ENCODE measurements at places on chromosomes 2 and 18.

- DNase-seq = no peak
Observed at GRCh38 chr2:127654838-127655175, 8.9 kb downstream of the GPR17 start.

- no peak for DNase-seq
Observed at GRCh38 chr2:227888289-227888688, 16.9 kb downstream of the DAW1 start.

DNA sequence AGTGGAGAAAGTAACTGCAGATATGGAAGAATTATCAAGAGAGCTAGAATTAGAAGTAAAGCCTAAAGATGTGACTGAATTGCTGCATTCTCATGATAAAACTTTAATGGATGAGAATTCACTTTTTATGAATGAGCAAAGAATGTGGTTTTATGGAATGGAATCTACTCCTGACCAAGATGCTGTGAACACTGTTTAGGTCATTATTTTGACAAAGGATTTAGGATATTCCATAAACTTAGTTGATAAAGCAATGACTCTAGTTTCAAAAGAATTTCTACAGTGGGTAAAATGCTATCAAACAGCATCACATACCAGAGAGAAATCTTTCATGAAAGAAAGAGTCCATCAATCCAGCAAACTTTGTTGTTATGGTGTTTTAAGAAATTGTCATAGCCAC is 1317.7 kb upstream of the ACVR2A start:
- no peak for DNase-seq

GRCh38 chr2:233059797-233060500 is at the start of gene INPP5D:
Gene INPP5D, plus strand, starts transcription at chr2:233060342. Its CDS starts 137 bp downstream, at chr2:233060479.
- DNase-seq = no peak

DNA sequence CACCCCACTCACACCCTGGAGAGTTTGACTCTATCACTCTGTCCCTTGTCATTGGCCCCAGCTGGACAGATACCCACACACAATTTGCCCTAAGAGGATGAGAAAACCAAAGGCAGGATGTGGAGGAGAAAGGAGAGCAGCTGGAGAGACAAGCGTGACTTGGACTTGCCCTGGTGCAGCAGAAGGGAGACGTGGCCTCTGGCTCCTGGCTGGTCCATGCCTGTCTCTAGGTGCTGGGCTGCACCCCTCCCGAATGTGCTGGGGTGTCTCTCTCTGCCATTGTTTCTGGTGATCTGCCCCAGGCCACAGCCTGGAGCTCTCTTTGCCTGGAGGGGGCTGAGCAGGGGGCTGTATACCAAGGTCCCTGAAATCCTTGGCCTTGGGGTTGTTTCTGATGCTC is 88.7 kb upstream of the HDAC4 start:
- no peak for DNase-seq

Data from NCI-H2029 treated with DMSO at 0.1 percent for 48 hours (cell line).